ENCODE measurements at places on chromosomes 5 and 9. TPM values are rescaled to one million over a fixed set of nuclear protein-coding genes. Genes with fewer than 3 reads are reported as not detected.
A peak's percentile ranks its signal among the peaks of the same experiment; 100 is the strongest.

TLR4 gene
- total RNA-seq, result 3.7 TPM

PTGDS gene
- not detected for total RNA-seq

BARHL1 gene
- total RNA-seq, result not detected

FBXO4 gene
- total RNA-seq, result 17.9 TPM

FOXD4 gene
- 0.89 TPM for total RNA-seq

DNA sequence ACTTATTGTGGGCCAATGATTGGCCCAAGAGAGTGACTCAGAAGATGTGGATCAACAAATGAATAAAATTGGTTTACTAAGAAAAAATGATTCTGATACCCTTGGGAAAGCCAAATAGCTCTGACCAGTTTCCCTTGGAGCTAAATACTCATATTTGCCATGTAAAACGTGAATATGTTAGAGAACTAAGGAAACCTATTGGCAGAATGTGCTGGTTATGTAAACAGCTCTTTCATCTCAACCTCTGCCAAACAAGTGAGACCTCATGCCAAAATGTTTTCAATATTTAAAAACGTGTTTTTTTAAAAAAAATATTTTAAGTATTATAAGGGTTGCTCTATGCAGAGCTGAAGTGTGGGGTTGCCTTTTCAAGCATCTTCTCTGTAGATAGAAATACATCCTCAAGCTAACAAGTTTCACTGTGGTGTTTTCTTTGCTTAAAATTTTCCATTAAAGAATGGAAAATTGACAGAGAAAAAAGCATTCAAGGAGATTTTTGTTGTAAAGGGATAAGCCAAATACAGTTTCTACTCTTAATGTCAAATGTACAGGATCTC is 186.9 kb upstream of the TUT7 start:
- no peak for DNase-seq

DNA sequence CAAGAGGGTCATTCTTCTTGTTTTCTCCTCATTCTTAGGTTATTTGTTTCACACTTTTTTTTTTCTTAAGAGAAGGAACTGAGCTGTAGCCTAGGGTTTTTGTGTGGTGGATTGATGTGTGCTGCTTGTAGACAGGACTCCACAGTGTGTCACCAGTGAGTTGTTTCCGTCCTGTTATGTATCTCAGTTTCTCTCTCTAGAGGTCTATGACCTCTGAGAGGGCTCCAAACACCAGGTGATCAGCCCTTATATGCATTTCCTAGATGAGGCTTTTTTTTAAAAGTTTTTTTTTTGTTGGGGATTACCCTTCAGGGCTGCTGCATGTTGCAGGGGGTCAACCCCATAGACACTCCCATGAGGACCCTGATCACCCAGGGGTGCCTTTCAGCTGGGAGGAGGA is 124.2 kb upstream of the MAST4 start:
- peak; percentile 29 for DNase-seq

- DNase-seq, result no peak
These were observed 735.6 kb upstream of the RIOK2 start for GRCh38 chr5:97918620-97919019.
